Left kidney (tissue), 8 donors: ENCODE measurements at places on chromosomes 3 and 15. TPM values are rescaled to one million over a fixed set of nuclear protein-coding genes. Genes with fewer than 3 reads are reported as not detected.

The COPS2 gene
- 116 TPM for polyA plus RNA-seq

The CLDN1 gene
- polyA plus RNA-seq, result 58.2 TPM

The CCDC33 gene
- 9.0 TPM for polyA plus RNA-seq

The MOBP gene
- polyA plus RNA-seq, result 0.22 TPM

The SLCO2A1 gene
- 19.5 TPM for polyA plus RNA-seq

The PLSCR5 gene
- not detected for polyA plus RNA-seq

The CP gene
- 0.70 TPM for polyA plus RNA-seq

The NANOGP8 gene
- polyA plus RNA-seq, result 0.76 TPM

GRCh38 chr3:30547716-30548115, 58.7 kb upstream of the TGFBR2 start:
- no peak for DNase-seq

DNA sequence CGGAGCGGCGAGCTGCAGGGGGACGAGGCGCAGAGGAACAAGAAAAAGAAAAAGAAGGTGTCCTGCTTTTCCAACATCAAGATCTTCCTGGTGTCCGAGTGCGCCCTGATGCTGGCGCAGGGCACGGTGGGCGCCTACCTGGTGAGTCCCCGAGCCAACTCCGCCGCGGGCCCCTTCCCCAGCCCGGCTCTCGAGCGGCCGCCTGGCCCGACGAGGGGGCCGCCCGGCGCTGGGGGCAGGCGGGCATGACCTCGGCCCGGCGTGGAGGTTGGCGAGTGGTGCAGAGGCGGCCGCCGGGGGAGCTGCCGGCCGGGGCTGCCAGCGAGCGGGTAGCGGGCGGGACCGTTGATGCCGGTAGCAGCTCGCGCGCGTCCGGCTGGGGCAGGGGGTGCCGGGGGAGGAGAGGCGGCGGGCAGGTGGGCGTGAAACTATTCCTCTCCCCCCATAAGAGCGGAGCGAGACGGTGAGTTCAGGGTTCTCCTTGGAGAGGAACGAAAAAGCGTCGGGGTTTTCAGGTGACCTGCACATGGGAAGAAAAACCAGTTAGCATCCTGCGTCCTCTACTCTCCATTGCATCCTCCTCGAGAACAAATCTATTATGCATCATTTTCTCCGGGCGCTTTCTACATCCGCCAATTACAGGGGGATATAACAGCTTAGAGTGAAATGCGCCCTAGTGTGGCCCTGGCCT, 585 bp downstream of the SLCO3A1 start:
- DNase-seq, result no peak

- no peak for DNase-seq
Observed at GRCh38 chr15:69272891-69273290, 25.8 kb upstream of the PAQR5 start.

GRCh38 chr3:30933478-30934207, 39.2 kb upstream of the GADL1 start:
- no peak for DNase-seq

GRCh38 chr3:64046592-64046991, 23.3 kb upstream of the PSMD6 start:
- no peak for DNase-seq

DNA sequence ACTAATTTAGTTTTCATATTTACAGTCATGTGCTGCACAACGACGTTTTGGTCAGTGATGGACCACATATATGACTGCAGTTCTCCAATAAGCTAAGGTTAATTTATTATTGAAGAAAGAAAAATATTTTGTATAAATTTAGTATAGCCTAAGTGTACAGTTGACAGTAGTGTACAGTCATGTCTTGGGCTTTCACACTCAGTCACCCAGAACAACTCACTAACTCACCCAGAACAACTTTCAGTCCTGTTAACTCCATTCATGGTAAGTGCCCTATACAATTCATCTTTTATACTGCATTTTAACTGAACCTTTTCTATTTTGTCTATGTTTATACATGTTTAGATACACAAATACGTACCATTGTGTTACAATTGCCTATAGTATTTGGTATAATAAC, 3.8 kb upstream of the GABRR3 start:
- DNase-seq, result no peak

- DNase-seq, result no peak
Observed at GRCh38 chr3:128447561-128448013, 19.1 kb downstream of the DNAJB8 start.

DNA sequence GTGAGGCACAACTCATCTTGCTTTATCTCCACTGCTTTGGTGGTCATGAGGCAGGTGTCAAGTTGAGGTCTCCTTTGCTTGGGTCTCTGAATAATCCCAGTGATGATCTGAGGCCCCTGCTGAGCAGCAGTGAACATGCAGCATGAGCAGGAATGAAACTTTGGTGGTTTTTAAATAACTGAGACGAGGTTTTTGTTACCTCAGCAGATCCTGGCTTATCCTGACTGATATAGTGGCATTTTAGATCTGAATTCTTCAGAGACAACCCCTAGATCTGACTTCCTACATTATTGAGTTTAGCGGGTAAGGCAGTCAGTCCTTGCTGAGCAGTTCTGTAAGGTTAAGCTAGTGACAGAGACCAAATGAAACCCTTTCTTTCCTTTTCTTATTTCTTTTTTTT, 230.4 kb downstream of the ARRDC4 start:
- DNase-seq, result no peak

DNA sequence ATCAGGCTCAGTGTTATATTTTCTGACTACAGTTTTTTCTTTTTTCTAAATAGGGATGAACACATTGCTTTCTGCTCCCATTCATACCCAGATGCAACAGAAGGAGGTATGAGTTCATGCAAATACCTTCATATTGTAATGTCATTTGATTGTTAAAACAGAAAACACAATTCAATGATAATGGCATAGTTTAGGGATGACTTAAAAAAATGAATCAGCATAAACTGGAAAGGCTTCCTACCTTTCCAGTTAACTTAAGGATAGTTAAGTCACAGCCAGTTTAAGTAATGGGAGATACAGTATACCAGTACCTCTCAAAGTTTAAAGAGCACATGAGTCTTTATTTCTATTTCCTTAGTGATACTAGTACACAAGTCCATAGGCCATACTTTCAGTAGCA, 24.9 kb downstream of the KNL1 start:
- no peak for DNase-seq

GRCh38 chr3:169929830-169930519, 18.6 kb downstream of the SAMD7 start:
- DNase-seq, result no peak

DNA sequence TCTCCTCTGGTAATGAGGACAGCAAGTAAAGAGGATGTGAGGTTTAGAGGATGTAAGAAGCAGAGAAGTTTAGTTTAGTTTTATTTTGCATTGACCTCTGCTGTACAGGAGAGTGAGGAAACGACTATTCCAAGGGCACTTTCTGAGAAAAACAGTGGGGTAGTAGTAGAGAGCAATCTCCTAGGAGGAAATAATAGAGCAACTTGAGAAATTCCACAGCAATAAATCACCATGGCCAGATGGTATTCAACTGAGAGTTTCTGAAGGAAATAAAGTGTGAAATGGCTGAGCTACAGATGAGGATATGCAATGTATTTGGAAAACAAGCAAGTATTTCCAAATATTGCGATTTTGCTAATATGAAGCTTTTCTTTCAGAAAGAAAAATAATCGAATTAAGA, 118.9 kb downstream of the DPH6 start:
- no peak for DNase-seq

GRCh38 chr3:126212620-126213378, 32.4 kb upstream of the ALDH1L1 start:
- DNase-seq, result peak; percentile 66

DNA sequence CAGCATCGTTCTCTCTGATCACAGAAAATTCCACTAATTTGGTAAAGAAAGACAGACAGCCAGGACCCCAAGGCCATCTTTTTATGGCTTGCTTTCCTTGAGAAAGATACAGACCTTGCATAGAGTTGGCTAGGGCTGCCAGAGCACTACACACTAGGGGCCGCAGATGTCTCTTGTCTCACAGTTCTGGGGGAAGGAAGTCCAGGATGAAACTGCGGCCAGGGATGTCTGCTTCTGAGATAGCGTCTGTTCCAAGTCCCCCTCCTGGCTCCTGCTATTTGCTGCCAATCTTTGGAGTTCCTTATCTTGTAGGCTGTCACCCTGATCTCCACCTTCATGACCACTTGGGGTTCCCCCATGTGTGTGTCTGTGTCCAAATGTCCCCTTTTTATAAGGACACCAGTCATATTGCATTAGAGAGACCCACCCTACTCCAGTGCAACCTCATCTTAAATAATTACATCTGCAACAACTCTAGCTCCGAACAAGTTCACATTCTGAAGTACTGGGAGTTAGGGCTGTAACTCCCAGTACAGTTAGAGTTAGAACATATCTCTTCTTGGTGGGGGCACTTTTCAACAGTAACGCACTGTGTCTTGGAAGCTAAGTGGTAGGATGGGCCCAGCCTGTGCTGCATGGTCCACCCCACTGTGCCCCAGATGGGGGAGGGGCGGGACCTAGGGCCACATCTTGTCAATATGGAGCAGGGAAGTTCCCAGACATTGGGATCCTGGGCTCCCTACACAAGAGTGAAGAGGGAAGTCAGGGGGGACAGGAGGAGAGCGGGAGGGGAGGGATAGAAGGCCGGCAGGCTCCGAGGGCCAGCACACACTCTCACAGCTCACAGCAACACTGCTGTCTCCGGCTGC, 42.2 kb downstream of the KLF15 start:
- DNase-seq, result no peak

GRCh38 chr15:42107473-42107872, 13.1 kb upstream of the PLA2G4D start:
- DNase-seq, result no peak

GRCh38 chr3:159607856-159608255, 380.8 kb upstream of the IL12A start:
- DNase-seq, result no peak

DNA sequence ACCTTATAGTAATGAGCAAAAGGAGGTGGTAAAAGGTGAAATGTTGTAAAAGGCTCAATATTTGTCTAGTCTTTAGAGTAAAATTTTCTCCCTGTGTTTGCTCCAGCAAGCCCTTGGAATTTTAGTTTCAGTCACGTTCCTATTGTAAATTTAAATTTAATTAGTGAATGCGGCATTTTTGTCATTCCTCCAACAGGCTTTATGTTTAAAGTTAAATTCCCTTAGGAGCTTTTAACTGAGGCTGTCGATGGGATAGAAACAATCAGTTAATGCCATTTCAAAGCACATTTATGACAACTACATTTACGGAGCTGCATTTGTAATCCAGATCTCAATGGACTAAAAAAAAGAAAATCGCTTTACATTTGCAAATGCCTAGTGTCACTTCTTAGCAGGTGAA, 868 bp upstream of the GADL1 start:
- peak; percentile 45 for DNase-seq

GRCh38 chr3:172561897-172562640, 38.8 kb upstream of the TNFSF10 start:
- DNase-seq, result no peak

- no peak for DNase-seq
Observed at GRCh38 chr3:89908711-89909213, 801.3 kb downstream of the EPHA3 start.

DNA sequence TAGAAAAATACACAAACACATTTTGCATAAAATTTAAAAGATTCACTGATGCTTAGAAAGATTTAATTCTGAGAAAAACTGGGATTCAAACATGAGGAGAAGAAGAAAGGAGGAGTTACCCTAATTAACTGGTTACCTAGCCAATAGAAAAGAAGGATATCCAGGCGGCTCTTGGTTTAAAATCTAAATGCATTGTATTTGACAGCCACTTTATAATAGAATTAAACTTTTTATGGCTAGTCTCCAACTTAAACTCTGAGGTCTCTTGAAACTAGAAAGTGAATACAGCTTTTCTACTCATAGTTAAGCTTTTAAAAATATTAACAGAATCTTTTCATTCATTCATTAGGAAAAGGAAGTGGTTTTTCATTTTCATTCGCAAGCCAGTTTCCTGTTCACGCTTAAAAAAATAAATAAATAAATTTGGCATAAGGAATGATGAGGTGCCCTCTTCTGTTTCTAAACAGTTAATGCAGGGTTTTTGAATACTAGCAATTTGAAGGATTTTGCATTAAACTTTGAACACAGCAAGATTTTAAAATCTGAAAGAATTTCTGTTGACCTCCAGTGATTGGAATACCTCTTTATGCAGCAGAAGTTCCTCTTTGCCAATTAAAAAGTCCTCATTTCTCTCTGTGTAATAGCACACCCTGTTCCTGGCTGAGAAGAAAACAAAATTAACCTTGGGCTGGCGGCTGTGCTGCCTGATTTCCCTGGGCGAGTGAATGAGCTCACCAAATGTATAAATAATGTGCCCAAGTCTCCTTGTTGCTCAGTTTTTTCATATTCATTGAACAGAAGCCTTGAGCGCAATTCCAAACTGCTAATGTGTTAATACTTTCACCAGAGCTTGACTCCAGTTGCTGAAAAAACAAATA, 105.1 kb downstream of the ZMAT3 start:
- DNase-seq, result peak; percentile 40

- DNase-seq, result peak; percentile 73
Observed at GRCh38 chr3:150384296-150385212, 23.5 kb upstream of the TSC22D2 start.
